ENCODE measurements at places on chromosomes 7 and 10.

GRCh38 chr10:27240212-27241009 is at the start of gene ACBD5:
Gene ACBD5, minus strand, starts transcription at chr10:27240797. Its CDS starts 109 bp downstream, at chr10:27240688.
- DNase-seq: peak; percentile 37

DNA sequence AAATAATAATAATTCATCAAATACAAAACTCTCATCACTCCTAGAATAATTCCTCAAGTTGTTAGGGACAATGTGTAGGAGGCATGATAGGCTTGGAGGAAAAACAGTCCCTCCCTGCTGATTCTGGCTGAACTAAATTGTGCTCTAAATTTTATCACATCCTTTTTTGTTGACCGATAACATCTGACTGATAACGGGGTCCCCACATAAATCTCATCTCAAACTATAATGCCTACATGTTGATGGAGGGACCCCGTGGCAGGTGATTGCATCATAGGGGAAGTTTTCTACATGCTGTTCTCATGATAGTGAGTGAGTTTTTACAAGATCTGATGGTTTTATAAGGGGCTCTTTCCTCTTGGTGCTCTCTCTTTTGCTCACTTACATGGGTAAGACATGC is 1043.5 kb upstream of the SORCS1 start:
- DNase-seq: no peak

DNA sequence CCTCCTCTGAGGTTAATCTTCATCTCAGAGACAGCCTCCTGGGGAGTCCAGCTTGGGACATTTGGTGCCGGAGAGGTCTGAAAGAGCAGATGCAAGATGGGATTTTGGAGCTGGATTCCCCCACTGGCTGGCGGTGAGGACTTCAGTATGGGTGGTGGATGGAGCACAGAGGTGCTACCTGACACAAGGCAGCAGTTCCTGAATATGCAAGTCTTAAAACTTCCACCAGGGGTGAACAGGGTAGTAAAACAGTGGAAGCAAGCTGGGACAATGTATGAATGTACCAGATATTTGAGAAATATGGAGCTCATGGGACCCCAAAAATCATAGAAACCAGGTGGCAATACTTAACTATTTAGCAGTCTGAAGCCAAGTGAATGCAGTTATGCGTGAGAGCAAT is 4.8 kb upstream of the TAF3 start:
- DNase-seq: no peak

- no peak for DNase-seq
These were observed 28.8 kb downstream of the NKX6-2 start for GRCh38 chr10:132757171-132757570.

GRCh38 chr7:53101026-53101425 is 65.6 kb downstream of the POM121L12 start:
- no peak for DNase-seq

DNA sequence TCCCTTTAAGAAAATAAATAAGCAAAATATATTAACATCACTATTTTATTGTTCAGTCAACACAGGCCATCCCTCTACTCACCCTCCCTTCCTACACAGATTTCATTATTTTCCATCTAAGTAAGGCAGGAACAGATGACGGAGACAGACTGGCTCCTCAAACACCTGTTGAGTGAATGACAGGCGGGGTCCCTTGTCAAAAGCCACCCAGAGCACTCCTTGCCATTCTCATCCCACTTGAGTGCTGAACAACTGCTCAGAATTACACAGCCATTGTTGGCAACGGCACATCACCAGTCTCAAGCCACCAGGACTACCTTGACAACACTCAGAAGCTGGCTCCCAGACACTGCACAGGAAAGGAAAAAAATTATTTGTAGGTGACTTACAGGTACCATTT is 3.3 kb downstream of the GRB10 start:
- no peak for DNase-seq

DNA sequence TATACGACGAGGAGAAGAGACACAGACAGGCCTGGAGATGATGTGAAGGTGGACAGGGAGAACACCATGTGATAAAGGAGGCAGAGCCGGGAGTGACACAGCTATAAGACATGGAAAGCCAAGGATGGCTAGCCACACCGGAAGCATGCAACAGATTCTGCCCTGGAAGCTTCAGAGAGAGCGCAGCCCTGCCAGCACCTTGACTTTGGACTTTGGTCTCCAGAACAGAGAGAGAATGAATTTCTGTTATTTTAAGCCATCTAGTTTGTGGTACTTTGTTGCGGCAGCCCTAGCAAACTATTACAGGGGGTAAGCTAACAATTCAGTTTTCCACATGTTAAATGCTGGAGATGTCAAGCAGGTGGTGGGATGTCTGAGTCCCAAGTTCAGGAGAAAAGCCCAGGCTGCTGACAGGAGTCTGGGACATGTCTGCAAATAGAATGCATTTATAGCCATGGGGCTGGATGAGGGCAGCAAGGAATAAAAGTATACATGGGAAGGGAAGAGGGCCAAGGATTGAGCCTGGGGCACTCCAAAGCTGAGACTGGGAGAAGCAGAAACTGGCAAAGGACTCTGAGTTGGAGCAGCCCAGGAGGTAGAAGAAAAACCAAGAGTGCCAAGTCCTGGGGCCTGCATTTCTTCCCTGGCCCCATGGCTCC is 65.1 kb downstream of the ATXN7L1 start:
- no peak for DNase-seq

DNA sequence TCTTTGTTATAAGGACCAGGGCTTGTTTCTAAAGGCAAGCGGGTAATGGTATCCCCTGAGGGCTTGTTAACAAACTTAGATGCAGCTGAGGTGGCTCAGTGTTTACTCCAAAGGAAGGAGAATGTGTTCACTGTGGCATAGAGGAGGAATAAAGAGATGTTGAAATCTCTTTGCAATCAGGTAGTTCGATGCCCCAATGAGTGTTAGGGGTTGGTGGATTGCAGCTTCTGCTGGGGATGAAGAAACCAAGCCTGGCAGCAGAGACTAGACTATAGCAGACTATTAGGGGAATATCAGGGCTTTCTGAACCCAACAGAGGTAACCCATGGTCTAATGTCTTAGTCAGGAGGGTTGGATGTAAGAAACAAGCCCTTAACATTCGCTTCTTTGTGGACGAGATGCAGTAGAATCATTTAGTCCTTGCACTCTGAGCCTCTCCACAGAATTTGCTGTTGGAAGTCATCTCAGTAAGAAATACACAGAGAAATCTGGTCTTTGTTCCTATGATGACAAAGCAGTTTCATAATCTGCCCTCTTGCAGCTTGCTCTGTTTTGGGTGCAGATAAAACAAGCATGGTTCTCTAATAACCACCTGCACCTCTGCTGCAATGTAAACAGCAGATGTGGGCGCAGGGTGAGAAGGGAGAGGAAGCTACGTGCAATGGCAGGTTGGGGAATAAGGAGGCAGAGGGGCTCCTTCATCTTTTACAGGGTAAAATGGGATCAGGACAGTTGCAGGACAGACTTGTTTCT is 108.6 kb downstream of the NRF1 start:
- DNase-seq: no peak

GRCh38 chr7:33667196-33667595 is 238.1 kb upstream of the BMPER start:
- no peak for DNase-seq

DNA sequence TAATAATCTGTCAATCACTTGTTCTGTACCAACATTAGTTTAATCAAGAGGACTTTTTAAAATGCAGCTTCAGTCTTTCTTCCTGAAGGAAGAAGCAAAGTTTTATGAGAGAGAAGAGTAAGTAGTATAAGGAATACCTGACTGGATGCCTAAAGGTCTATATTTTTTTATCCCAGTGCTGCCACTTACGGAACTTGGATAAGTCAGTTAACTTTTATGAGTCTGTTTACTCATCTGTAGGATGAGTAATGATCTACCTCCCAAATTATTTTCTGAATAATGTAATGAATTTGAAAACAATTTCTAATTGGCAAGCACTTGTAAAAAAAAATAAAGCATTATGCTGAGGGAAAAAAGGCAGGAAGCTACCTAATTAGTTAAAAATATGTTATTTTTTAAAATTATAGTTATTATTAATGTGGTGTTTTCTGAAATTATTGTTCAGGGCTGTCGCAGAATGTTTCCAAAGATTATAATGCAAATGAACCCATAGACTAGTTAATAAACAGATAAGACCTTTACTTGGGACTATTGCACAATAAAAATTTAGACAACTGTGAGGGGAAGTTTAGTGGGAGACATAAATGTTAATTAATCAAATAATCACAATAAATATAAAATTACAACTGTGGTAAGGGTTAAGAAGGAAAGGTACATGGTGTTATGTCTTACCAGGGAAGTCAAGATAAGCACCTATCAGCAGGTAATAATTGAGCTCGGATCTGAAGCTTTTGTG is 24.6 kb downstream of the SLK start:
- no peak for DNase-seq

- no peak for DNase-seq
These were observed 78.3 kb downstream of the ATRNL1 start for GRCh38 chr10:115171392-115171960.

GRCh38 chr10:50373821-50374501 is 122.6 kb upstream of the ASAH2 start:
- no peak for DNase-seq

- no peak for DNase-seq
These were observed 453 bp upstream of the GALNT17 start for GRCh38 chr7:71131256-71132126.

DNA sequence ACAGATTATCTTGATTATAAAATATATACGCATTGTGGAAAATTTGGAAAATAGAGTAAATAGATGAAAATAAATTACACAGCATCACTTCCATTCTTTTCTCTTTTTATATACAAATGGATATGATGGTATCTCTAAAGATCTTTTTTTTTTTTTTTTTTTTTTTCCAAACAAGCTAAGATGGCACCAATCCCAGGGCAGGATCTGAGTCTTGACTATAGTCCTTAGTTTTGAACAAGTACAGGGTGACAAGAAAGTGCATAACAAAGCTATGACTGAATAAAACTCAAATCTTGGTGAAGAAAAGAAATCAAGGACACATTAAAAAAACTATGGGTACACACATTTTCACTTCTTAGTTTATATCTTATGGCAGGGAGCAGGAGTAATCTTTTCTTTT is 42.6 kb upstream of the FAM133B start:
- no peak for DNase-seq

DNA sequence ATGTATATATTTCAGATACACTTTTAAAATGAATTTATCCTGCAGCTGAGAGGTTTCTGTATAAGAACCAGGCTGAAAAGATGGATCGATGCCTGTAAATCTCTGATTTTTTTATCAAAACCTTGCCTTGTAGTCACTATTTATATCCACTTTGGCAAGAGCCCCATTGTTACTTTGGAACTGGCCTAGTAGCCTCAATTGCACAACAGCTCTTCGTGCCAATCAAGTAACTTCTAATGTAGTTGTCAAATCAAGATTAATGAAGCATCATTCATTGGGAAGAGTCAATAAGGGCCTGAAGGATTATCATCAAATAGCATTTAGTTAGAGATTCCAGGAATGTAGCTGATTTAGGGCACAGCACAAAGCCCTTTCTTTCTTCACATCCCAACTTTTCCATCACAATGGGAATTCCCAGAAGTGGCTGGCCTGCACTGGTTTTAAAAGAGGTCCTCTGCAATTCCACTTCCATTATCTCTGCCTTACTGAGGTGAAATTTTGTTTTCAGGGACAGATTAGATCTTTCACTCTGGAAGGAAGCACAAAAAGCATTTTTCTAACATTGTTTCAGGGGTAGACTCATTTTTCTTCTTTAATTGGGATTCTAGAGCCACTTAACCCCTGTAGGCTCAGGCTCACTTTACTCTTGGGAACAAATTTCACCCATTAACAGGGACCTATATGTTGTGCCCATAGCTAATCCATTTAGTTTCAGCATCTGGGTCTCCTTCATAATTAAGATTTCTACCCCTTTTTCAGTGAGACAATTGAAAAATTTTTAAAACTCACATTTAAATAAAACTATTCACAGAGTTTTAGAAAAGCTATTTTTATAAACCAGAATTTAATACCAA is 97.8 kb downstream of the CALCR start:
- no peak for DNase-seq

- DNase-seq: no peak
These were observed 21.9 kb downstream of the DNAJB6 start for GRCh38 chr7:157358753-157359096.

- DNase-seq: no peak
These were observed 162.0 kb upstream of the PRPS1L1 start for GRCh38 chr7:18189500-18190126.

- DNase-seq: no peak
These were observed 30.4 kb upstream of the RET start for GRCh38 chr10:43046288-43046991.

GRCh38 chr10:121516093-121516865 is 82.0 kb downstream of the FGFR2 start:
- no peak for DNase-seq

DNA sequence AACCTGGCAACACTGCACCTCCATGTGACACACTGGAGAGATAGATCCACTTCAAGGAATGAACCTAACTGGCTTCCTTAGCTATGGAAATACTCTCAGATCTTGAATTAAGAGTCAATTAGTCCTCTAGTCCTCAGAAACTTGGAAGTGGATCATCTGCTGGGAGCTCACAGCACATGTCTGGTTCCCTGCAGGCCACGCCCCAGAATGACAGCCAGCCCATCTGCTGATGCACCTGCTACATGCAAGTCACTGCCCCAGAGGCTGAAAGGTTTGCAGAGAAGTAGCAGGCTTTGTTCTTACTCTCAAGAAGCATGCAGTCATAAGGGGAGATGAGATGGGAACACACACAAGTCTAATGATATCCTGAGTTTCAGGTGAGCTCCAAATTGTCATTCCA is 275.9 kb downstream of the SKAP2 start:
- no peak for DNase-seq

- no peak for DNase-seq
These were observed 137.5 kb upstream of the PRPS1L1 start for GRCh38 chr7:18165166-18165565.

GRCh38 chr7:783556-784490 is 48.5 kb upstream of the SUN1 start:
- no peak for DNase-seq

DNA sequence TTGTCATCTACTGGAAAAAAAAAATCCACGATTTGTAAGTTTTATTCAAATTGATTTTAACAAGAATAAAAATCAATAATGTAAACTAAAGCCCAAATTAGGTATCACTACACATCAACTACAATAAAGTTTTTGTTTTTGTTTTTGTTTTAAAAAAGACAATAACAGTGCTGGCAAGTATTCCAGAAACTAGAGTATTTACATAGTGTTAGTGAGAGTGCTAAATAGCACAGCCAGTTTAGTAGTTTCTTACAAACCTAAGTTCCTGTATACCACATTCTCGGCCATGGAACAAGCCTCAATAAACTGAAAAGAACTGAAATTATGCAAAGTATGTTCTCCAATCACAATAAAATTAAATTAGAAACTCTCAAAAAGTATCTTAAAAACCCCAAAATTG is 8.1 kb downstream of the ARHGAP12 start:
- no peak for DNase-seq

DNA sequence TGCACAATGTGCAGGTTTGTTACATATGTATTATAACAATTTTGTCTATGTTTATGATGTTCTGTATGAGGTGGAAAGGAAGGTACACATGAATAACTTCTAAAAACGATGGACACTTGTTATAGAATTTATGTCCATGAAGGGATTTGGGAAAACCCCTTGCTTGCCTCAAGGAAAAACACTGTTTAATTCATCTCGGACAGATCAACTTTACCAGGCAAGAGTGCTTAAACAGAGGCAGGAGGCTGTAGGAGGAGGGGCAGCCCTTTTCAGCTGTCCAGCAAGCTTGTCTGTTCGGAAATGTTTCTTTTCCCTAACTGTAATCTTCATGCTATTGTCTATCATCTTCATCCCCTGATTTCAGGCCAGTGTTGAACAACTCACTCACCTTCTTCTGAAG is 200.9 kb downstream of the CDC14C start:
- DNase-seq: no peak

Data from stimulated activated CD4-positive, alpha-beta T cell treated with anti-CD3 and anti-CD28 coated beads, Interleukin-1b, Interleukin-23, amount 100 ng/mL, for 1 hour (primary cell).